ENCODE measurements at places on chromosomes 7 and 10.

DNA sequence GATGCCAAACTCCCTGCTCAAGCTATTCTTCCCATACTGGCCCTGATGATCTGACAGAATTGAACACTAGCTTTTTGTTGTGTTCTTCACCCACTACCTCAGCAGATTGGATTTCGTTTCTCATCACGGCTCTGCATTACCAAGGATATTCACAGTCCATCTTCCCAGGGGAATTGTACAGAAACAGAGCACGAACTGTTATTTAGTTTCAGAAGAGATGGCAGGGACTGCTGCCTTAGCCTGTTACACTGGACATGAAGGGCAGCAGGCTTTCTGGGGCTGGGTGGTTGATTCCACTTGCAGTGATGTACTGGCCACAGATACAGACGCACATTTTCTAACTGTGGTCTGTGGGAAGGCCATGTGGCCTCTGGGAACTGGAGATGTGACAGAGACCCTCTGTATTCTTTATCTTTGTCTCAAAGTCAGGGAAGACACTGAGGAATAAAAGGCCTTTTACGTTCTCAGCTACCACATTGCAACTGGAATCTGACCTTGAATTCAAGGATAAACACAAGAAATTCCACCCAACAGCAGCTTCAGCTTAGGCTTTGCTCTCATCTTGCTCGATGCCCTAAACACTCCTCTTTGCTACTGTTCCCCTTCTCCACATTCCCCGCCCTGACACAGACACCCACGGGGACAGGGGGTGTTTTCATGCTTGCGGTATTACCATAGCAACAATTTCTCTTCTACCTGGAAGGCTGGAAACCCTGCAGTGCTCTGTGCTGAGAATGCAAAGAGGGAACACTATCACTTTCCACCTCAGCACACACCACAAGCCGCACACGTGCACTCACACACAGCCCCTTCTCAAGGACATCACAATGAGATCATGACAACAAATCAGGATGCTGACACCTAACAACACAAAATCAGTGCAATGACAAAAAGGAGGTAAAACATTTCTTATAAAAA is 81.7 kb downstream of the RNF216 start:
- DNase-seq: peak; percentile 55

GRCh38 chr7:142851919-142852318 is 3.0 kb upstream of the EPHB6 start:
- no peak for DNase-seq

DNA sequence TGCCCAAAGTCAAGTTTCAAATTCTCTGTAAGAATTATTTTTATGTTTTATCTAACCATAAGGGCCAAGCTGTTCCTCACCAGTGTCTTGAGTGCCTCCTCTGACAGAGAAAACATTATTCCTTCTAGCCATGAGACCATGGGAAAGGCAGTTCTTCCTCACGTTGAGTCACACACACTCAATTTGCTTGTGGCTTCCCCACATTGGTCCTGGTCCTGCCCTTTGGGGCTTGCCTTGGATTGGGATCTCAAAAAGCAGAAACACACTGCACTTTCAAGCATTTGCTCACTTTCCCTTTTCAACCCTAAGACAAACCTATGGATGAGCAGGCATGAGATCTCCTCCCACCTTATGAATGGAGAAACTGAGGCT is 248.3 kb upstream of the IGFBP3 start:
- DNase-seq: no peak

DNA sequence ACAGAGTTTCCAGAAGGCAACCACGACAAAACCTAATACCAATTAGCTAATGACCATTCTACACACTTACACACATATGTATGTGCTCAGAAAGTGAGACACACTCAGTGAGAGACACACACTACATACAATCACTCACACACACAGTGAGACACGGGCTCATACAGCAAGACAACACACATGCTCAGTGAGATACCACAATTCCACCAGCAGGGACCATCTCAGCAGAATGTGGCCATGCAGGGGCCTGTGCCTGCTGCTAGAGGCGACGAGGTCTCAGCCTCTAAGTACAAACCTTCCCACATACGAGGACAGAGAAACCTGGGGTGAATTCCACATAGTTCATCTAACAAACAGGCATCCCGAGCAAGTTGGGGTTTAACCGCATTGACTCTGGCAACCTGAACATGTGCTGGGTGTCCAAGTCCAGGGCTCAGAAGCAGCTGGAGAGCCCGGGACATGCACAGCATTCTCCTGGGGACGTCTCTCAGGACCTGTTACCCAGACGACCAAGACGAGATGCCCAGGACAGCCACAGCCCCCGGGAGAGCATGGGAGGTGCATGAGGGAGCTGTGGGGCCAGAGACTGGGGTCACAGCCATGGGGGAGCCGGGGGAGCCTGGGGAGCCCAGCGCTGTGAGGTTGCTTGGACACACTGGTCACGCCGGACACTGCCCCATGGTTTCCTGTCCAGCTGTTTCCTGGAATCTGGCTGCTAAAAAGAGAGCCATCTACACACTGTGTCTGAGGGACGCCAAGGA is 523.6 kb downstream of the PTPRN2 start:
- no peak for DNase-seq

- no peak for DNase-seq
Observed at GRCh38 chr7:76060842-76061241, 12.9 kb downstream of the MDH2 start.

DNA sequence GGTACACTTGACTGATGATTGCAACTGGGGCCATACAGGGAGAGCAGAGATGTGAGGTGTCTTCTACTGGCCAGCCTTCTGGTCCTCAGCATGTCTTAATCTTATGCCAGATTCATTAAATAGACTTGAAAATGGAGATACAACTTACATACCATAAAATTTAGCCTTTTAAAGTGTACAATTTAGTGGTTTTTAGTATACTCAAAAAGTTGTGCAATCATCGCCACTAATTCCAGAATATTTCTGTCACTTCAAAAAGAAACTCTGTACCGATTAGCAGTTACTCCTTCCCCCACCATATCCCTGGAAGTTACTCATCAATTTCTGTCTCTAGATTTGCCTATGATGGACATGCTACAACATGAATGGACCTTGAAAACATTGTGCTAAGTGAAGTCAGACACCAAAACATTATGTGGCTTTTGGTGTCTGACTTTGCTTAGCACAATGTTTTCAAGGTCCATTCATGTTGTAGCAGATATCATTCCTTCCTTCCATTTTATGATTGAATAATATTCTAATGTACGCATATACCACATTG is 53.0 kb downstream of the SH2D4B start:
- no peak for DNase-seq

- no peak for DNase-seq
Observed at GRCh38 chr7:95596198-95597063, at the start of gene PDK4. PDK4 (minus strand) TSS chr7:95596516; CDS start chr7:95596293, 223 bp downstream.

DNA sequence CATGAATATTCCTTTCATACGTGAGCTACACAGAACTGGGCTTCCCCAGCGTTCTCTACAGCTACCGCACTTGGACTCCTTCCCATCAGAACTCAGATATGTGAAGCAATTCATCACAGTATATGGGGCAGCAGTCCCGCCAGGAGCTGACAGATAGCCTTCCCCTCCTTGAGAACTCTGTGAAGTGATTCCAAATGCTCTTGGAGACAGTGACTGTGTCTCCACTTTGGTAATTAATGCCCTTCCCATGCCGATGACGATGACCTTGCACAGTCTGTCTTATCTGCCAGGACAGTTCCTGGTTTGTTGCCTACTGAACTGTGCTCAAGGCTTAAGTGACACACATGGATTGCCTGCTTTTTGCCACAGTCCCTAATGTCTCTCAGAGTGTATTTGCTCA is 75.0 kb upstream of the AFAP1L2 start:
- DNase-seq: no peak

DNA sequence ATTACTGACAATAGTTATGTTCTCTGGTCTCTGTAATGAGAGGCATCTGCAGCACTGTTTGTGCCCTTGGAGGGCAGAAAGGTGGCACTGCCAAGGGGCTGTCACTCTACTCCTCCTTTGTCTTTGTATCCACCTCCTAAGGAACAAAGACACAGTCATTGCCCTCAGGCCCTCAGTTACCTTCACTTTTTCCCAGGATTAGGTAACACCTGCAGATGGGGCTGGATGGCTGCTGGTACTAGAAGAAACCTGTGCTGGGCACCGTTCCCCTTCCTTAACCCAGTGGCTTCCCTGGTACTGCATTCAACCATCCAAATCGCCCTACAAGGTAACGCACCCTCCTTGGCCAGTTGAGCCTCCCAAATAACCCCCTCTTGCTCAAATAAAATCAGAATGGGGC is 246.9 kb upstream of the NEBL start:
- DNase-seq: no peak
